ENCODE measurements at places on chromosomes 1 and 21.

- no peak for DNase-seq
These were observed 101.4 kb downstream of the PIK3R3 start for GRCh38 chr1:46030876-46031660.

DNA sequence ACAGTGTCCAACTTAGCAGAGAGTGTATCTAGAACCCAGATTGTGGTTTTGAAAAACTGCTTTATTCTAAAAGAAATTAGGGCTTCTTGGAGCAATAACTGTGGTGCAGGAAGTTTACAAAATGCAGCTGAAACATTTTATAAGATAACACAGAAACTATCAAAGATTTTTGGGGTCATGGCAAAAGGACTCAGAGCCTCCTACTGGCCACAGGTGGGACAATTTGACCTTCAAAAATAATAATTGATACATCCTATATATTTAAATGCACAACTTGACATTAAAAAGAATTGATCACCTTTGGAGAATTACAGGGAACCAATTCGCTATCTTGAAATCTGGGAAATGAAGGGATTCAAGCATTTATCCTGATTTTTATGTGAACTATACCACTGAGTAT is 235.2 kb downstream of the RPS6KC1 start:
- no peak for DNase-seq

- no peak for DNase-seq
These were observed 17.3 kb upstream of the PLEKHG5 start for GRCh38 chr1:6508816-6509189.

DNA sequence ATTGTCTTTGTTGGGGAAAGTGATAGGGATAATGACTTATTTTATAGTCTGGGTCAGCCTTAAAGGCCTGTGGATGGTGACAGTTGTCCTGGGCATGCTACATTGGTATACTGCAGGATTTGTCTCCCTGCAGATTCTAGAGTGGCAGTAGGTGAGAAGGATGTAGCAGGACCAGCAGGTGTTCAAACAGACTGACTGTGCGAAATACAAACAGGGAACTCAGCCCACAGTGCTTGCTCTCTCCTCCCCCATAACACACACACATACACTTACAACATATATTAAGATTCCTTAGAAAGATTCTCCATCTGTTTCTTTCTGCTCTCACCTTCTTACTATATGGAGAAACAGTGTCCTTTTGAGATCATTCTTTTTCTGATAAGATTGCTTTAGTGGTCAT is 6.9 kb downstream of the PDE4B start:
- DNase-seq: peak; percentile 10

DNA sequence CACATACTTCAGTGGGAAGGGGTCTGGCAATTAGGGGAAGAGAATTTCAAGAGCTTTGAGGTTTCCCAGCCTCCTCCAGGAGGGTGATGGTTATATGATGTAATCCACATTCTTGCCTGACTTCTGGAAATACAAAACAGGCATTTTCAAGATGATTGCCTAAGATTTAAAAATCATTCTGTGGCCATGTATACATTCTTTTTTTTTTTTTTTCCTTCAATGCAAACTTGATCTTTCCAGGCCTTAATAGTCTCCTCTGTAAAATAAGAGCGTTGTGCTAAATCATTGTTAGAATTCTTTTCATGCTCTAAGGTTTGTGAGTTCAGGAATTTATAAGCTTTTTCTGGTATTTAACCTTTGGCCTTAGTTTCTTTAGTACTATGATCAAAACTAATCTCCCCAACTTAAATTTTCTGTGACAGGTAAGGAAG is 192.3 kb upstream of the HMCN1 start:
- DNase-seq: no peak
